Bronchus fibroblast of lung (primary cell): ENCODE measurements at places on chromosomes 3 and 15. TPM values are rescaled to one million over a fixed set of nuclear protein-coding genes. Genes with fewer than 3 reads are reported as not detected.

Gene KBTBD13
- not detected in 2 replicates for total RNA-seq

Gene TEX9
- total RNA-seq, result 1.0 and 1.8 TPM in 2 replicates

Gene TRAT1
- not detected in 2 replicates for total RNA-seq

Gene RPP25
- total RNA-seq, result 5.6 and 6.1 TPM in 2 replicates

Gene SRGAP3
- total RNA-seq, result 1.2 and 1.7 TPM in 2 replicates

Gene ERC2
- 0.30 and 0.50 TPM in 2 replicates for total RNA-seq

Gene MUC13
- total RNA-seq, result not detected in 2 replicates

Gene CCDC9B
- 2.1 and 4.2 TPM in 2 replicates for total RNA-seq

Gene GOLGA8J
- total RNA-seq, result not detected in 2 replicates

Gene ISLR
- total RNA-seq, result 10.1 and 16.1 TPM in 2 replicates

Gene ZPLD1
- not detected in 2 replicates for total RNA-seq

Gene HTR3E
- not detected in 2 replicates for total RNA-seq

Gene ANKRD63
- total RNA-seq, result not detected in 2 replicates

Gene PHLDB2
- 18.0 and 25.1 TPM in 2 replicates for total RNA-seq

Gene EAF2
- total RNA-seq, result 0.34 and 1.5 TPM in 2 replicates
